ENCODE measurements at places on chromosomes 5 and 9.

- DNase-seq, result peak; percentile 0
Observed at GRCh38 chr5:18113721-18114120, 479.5 kb downstream of the TAF11L14 start.

DNA sequence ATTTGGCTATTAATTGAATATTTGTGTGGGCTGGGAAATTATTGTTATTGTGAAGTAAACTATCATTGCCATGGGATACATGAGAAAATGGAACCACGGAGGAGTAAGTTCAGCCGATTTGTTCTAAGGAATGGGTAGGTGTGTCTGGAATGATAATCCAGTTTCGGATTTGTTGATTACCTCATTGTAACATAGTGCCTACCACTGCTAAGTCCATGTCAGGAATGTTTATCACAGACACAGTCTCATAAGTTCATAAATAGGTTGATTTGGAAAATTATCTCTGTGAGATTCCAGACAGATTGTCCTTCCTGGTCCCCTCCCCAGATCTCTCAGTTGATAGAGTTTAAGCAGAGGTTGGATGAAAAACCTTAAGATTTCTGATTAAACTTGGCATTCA, 78.1 kb upstream of the MAST4 start:
- no peak for DNase-seq

GRCh38 chr9:96476591-96476990, 26.6 kb downstream of the HABP4 start:
- peak; percentile 91 for DNase-seq

DNA sequence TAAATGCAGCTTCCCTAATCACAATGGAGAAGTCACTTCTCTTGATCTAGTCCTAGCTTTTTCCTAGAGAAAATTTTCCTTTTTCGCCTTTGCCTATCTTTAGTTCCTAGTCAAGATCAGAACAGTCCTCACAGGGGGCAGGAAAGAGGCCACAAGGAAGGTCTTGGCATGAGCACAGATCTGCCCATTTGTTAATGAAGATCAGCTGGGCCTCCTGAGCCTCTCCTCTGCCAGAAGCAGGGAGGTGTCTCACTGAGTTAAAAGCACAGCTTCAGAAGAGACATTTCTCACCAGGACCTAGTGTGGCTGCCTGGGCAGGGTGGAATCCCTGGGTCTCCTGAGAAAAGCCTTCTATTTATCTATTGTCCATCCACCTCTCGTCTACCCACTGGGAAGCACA, 357.8 kb downstream of the TMEM38B start:
- no peak for DNase-seq

DNA sequence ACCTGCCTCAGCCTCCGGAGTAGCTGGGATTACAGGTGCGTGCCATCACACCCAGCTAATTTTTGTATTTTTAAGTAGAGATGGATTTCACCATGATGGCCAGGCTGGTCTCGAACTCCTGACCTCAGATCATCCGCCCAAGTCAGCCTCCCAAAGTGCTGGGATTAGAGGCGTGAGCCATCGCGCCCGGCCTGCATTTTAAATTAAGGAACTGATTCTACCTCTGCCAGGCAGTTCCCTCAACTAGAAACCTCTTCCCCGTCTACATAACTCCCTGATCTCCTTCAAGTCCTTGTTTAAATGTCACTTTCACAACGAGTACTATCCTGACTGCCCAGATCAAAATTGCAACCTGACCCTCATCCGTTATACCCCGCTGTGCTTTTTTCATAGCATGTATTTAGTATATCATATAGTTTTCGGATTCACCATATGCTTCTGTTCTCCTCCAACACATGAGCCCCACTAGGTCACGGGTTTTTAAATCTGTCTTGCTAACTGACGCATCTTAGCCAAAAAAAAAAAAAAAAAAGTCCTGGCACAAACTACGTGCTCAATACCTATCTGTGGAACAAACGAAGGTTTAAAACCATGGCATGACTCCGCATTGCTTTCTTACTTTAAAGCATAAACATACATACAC, 858 bp upstream of the SOWAHA start:
- no peak for DNase-seq

DNA sequence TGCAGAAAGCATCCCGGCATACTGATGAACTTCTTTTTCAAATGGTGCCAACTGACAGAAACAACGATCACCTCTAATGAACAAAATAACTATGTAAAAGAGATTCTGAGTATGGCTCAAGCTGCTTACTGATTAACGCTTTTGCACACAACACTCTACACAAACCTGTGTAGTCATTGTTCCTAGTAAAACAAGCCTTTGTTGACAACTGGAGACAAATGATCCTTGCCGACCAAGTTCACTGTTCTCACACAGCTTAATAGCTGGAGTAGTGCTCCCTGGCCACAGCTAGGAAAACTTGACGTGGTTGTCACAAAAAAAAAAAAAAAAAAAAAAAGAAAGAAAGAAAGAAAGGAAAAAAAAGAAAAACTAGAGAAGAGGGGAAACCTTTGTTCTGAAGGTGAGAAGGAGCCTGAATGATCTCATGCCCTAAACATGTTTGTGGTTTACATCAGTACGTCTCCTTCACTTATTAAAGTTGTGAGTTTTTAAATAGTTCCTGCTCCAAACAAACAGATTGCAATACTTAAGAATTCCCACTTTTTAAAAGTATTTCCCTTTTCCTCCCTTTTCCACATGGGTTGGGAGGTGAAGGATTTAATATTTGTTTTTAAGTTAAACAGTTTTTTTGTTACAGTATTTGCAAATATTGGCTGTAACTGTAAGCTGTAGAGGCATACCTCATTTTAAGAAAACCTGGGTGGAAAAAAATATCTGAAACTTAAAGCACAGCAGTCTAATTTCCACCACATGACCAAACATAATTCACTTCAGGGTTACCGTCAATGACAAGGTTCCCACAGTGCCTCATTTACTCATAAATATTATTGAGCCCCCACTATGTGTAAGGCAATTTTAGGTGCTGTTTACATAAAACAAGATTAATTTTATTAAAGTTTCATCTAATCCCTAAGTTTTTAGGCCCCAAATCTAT, 63.7 kb downstream of the GLIS3 start:
- DNase-seq, result peak; percentile 75

GRCh38 chr5:179161901-179162300, 101.7 kb downstream of the ZNF354C start:
- no peak for DNase-seq

DNA sequence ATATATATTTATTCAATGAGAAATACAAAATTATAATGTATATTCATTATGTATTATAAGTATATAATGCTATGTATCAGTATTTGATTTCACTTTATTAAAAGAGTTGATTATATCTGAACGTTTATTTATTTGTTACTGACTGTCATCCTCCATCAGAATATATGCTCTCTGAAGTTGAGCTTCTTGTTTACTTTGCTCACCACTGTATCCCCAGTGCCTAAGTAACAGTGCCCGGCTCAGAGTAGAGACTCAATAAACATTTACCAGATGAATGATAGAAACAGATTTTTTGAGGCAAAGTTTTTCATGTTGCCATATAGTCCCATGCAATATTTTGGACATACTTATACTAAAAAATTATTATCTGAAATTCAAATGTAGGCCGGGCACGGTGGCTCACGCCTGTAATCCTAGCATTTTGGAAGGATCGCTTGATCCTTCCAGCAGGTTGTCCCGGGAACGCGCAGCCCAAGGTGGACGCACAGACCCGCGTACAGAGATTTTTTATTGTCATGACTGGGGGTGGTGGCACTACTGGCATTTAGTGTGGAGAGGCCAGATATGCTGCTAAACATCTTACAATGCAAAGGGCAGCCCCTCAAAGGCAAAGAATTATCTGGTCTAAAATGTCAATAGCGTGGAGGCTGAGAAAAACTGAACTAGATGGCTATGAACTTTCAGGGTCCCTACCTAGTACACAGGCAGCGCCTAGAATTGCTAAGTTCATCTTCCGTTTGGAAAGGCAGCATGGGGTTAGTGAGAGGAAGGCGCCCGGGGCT, 761 bp upstream of the DNAJC25 start:
- no peak for DNase-seq

DNA sequence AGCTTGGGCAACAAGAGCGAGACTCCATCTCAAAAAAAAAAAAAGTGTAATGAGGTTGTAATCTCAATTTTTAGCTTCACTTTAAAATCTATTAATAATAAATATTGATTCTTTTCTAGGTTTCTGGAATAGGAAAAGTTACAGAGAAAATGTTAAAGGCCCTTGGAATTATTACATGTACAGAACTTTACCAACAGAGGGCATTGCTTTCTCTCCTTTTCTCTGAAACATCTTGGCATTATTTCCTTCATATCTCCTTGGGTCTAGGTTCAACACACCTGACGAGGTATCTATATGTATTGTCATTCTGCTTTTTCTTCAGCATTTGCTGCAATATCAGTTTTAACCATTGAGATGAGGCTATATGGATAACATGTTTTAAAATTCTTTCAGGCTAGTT, 26.6 kb upstream of the ANKDD1B start:
- DNase-seq, result peak; percentile 40

GRCh38 chr5:30042677-30043076, 1150.8 kb upstream of the CDH6 start:
- DNase-seq, result no peak

GRCh38 chr9:123821619-123822018, 108.3 kb downstream of the DENND1A start:
- DNase-seq, result no peak

- peak; percentile 33 for DNase-seq
Observed at GRCh38 chr5:73027361-73027760, 71.5 kb downstream of the FCHO2 start.

DNA sequence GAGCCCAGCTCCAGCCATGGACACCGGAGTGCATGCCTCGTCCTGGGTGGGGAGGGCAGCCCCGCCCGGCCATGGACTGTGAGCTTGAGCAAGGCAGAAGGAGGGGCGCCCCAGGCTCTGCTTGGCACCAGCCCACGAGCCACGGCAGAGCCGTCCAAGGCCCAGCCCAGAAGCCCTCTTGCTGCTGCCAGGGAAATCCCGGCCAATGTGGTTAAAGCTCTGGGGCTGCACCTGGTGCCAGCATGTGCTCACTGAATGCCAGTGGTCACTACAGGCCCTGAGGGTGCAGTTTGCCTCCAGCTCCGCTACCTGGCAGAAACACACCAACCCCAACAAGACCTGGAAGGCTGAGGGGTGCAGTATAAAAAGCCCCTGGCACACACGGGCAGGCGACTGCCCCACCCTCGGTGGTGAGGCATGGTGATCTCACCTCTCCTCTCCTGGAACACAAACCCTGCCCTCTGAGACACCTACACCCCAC, 11.8 kb downstream of the BRD3 start:
- peak; percentile 48 for DNase-seq

GRCh38 chr5:93164690-93165089, 416.3 kb downstream of the NR2F1-AS1 start:
- peak; percentile 88 for DNase-seq

DNA sequence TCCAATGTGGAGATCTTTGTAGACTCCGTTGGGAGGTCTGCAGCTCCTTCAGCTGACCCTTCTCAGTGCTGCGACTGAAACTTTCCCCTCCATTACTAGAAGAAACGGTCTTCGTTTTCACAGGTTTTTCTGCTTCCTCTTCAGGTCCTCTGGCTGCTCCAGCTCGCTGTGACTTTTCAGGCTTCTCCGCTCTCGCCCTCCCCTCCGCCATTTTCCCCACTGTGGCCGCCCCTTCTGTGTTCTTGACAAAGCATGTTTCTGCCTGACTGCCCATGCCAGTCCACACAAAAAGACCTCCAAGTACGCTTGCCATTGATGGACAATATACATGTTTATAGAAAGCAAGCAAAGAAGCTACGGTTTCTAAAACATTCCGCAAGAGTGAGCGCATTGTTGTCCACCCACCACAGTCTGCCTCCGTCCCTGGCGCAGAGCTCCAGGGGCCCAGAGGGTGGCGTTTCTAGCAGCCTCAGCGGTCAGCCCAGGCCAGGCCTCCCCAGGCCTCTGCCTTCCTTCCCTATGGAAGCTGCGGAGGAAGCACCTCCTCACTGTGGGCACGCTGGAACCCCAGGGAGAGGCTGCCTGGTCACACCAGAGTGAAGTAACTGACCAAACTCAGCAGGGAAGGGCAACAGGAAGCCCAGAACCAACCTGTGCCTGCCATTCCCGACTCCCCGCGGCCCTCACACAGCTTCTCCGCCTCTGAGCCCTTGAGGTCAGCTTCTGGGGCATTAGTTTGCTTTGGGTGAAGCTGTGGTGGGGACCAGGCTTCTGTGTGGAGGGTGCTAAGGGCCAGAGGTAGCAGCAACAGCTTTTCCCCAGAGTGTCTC, 19.9 kb upstream of the S1PR3 start:
- no peak for DNase-seq

DNA sequence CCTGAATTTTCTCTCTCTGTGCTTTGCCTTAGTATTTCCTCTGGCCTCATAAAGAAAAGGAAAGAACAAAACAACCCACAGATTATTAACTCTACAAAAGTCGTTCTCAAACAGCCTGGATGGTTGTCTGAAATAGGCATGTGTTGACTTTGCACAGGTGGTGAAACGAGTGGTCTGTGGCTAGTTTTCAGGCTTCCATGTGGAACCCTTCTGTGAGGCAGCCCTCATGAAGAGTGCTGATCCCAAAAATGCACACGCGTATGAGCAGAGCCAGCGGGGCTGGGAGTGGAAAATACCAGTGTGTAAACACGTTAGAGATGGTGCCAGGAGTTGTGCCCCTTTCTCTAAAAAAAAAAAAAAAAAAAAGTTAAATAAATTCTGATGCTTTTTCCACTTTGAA, 4.9 kb upstream of the PSAT1 start:
- no peak for DNase-seq

DNA sequence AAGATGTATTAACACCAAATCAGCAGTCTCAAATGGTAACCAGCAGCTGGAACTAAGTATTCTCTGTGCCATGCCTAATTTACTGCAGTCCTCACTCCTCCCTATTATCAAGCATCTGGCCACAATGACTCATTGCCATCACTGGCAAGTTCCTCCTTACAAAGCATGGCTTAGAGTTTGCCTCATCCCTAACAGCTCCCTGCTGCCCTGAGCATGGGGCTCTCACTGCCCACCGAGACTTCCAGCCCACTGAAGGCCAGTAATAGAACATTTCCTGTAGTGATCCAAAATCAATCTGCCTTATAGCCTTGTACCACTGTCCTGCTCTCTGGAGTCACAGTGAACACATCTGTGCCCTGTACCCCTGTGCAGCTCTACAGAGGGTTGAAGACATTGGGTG, 211.9 kb upstream of the TRIM32 start:
- peak; percentile 40 for DNase-seq

Data from ELR (cell line).